Germinal center (tissue), 1 donor: ENCODE measurements at places on chromosomes 5 and 9.

GRCh38 chr5:131466171-131466766, 168.8 kb downstream of the RAPGEF6 start:
- DNase-seq: no peak

DNA sequence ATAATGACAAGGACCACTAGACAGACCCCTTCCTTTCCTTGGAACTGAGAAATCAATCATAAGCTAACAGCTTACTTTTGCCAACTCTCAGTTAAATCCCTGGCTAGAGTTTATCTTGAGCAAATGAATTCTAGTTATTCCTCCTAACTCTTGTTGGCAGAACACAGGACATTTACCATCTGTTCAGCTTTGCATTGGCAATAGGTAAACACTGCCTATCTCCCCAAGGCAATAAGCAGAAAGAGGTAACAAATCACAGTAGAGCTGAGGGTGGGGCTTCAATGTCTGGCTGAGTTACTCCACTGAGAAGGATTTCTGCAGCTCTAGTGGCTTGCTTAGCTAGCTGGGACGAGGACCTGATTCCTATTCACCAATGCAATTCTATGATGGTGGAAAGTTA, 503.3 kb upstream of the GRIA1 start:
- DNase-seq: no peak

DNA sequence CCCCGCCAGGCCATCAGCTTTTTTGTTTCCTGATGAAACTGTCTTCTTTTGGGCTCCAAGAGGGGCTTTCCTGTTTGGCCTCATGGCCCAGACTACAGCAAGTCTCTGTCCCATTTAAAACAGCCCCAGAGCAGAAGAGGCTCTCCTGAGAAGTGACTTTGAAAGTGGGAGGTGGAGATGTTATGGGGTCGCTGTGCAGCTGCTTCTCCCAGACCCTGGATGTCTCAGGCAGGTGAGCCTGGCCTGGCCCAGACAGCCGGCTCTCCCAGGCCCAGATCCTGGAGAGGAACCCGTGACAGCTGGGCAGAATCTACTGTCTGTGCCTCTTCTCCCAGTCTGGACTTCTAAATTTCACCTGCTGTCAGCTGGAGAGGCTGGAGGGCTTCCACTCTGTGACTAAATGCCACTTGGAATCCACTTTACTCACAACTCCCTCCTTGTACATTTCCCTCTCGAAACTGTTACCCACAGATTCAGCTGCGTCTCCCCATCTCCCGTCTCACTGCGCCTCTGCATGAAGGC, 20.6 kb downstream of the FAM78A start:
- DNase-seq: no peak

DNA sequence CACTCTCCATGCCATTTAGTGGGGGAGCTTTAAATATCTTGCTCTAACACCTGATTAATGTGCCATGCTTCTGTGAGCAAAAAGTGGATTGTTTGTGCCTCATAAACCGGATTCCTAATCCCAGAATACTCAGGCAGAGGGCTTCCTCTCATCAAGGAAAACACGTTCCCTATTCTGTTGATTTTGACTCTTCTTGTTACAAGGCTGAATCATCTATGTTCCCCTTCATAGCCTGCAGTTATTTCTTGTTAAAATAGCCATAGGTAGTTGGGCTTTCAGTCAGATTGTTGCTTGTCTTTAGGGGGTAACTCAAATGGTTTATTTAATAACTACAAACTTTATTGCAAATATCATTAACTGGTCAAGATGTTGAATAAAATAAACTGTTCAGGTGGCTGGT, 26.6 kb downstream of the ROPN1L start:
- DNase-seq: no peak

DNA sequence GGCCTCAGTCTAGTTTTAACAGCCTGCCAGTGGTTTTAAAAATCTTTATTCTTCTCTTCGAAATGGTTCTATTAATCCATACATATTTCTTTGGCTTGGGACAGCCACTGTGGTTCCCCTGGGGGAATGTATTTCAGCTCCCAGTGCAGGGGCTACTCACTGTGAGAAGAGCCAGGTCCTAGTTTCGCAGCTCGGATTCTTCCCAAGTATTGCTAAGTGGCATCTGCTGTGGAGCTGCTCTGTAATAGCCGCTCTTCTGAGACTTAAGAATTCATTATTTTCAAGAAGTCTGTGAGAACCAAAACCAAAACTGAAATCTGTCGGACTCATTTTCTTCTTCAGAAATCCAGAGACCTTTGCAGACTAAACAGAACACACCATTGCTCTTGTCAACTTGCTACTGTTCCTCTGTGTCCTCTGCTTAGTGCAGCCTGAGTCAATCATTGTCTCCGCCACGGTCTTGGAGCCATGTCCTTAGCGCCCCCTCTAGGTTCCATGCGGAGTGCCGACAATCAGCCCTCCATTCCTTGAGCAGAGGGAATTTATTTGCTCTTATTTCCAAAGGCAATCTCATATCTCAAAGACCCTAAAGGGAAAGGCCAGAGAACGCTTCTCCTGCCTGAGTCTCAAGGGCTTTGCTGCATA, 478.2 kb downstream of the SPATA31D1 start:
- DNase-seq: no peak

DNA sequence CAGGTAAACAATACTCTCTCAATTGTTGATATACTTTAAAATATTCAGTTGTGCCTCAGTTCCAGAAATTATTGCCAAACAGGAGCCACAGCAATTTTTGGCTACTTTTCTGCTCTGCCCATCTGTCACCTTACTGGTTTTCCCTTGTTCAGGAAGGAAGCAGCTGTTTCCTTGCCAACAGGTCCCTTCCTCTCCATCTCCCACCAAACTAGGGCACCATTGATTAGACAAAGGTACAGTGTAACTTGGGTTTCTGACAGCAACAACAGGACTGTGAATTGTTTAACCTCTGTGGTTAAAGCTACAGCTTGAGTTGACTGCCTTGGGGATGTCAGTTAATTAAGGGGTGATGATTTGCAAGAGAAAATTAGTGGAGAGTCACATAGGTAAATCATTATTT, 76.9 kb downstream of the PIP5K1B start:
- no peak for DNase-seq

DNA sequence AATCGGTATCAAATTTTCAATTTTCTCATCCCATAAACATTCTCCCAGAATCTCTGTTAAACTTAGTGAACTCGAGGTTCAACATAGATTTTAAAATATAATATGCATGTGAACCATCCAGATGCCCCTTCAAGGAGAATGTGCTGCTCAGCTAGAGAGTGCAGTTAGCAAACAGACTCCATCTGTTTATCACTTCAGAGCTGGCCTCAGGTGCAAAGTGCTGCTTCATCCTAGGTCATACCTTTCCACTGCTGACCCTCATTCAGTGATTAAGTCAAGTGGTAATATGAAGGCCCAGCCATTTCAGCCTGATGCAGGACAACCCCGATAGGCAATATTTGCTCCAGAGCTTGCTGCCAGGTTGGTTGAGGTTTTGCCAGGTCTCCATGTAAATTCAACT, 339.0 kb upstream of the POU5F2 start:
- no peak for DNase-seq

GRCh38 chr9:110623462-110624025, 44.0 kb upstream of the SVEP1 start:
- DNase-seq: peak; percentile 18

GRCh38 chr9:134712243-134712642, 70.6 kb downstream of the COL5A1 start:
- no peak for DNase-seq

- DNase-seq: no peak
These were observed 25.2 kb downstream of the ANKRA2 start for GRCh38 chr5:73540192-73540591.

DNA sequence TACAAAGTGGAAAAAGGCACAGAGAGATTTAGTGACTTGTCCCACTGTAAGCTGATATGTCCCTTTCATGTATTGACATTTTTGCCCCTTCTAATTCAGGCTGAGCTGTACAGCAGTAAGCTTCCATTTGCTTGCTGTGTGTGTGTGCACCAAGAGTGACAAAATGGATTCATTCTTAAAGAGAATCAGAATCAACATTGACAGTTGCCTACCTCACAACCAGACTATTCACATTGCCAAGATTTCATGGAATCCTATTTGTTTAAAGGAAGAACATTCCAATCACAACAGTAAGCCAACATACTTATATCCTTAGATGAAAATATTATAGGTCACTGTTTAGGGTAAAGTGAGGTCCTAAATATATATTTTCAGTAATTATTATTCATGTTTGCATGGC, 102.6 kb downstream of the TMEM232 start:
- DNase-seq: no peak

GRCh38 chr9:89602978-89603766, 1.6 kb upstream of the GADD45G start:
- DNase-seq: peak; percentile 74

DNA sequence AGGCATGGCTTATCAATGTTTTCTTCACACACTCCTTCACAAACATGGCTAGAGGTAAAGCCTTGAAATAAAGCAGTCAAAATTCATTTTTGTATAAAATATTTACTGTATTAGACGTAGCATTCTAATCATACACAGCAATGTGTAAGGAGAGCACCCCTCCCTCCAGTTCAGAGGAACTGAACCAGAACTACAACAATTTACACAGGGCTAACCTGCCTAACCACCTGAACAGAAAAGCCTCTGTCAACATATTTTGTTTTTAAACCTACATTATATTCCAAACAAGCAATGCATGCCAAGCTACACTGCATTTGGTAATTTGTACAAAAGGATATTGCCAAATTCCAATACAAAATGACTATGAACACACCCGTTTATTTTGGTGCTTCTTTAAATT, 41.6 kb downstream of the MLLT3 start:
- no peak for DNase-seq

DNA sequence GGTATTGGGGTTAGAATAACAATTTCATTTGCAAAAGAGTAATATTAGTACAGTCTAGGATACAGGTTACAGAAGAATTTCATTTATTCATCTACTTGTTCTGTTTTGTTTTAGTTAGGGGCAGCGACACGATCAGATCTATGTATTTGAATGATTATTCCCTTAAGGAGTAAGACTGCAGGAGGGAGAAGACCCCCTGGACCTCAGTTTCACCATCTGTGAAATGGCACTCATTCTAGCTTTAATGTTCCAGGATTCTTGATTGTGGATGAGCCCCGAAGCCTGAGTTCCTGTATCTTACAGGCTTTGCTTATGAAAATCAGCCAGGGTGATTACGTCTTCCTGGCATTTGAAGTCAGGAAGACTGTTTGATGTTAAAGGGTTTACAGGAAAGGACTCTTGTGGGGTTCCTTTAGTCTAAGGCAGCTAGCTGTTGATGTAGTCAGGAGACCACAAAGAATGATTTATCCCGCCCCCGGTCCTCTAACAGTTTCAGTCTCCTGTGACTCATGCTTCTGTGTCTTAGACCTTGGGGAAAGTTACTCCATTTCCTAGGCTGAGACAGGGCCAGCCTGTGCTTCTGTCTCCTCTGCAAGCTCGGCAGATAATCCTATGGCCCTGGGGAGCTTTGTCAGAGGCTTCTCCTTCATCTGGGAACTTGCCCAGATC, 11.5 kb downstream of the SMIM3 start:
- no peak for DNase-seq

DNA sequence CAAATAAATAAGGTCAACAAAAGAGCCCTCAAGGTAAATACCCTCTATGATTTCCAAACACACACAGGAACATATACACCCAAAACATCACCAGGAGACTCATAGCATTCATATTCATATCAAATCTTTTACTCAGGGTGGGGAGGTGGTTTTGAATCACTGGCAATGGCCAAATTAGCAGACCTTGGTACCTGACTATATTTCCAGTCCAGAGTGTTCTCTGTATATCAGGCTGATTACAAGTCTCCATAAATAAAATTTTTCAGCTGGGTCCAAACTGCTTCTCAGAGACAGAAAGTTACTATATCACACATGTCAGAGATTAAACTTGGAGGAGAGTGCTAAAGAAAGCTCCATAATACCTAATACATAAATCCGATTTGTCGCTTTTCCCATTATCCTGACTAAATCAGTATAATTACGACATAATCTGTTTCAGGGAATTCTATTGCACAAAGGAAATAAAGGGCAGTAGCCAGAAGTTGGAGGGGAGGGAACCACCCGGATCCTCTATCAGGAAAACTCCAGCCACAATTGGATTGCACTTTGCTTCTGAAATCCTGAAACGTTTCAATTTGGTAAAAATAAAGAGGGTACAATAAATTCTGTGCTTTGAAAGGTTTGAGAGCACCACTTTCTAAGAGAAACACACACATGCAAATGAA, 7.0 kb upstream of the GOLGA1 start:
- DNase-seq: no peak

GRCh38 chr9:124279531-124280175, 21.9 kb downstream of the NEK6 start:
- DNase-seq: no peak

DNA sequence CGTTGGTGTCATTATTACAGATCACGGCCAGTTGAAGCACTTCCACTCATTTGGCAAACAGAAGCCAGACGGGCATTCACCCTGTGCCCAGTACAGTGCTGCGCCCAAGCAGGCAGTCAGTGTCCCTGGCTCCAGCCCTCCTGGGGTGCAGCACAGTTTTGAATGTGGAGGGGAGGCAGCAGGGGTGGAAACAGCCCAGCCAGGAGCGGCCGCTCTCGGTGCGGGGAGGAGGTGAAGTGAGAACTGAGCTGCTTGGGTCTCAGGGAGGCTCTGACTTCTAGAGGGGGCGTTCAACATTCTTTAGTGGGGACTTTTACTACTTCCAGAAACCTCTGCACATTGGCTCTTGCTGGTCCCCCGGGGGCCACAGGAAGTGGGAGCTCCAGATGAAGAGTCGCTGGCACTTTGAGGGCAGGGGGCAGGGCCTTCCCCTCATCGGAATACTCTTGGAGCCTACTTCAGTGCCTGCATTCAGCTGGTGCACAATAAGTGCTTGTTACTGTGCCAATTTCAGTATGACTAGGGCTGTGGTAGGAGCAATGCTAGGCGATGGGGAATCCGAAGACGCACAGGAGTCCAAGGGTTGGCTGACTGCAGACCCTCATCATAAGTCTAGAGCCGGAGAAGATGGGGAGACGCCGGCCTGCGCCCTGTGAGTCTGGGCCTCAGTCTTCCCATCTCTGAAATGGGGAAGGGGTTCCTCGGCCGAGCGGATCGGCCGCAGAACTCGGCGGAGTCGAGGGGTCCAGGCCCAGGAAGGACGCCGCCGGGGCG, 492 bp upstream of the NEK6 start:
- no peak for DNase-seq

- no peak for DNase-seq
These were observed 94.8 kb downstream of the ERCC6L2 start for GRCh38 chr9:95970317-95970716.

- no peak for DNase-seq
These were observed 17.2 kb downstream of the MED10 start for GRCh38 chr5:6361101-6361500.

GRCh38 chr5:27015758-27016157, 22.6 kb downstream of the CDH9 start:
- DNase-seq: no peak

GRCh38 chr5:56814361-56814962, 887 bp upstream of the MAP3K1 start:
- DNase-seq: peak; percentile 34
